Activated CD4-positive, alpha-beta memory T cell treated with anti-CD3 and anti-CD28 coated beads, Interleukin-2, amount 10 ng/mL, durations not matched to agents 7 days and 5 days (primary cell): ENCODE measurements at places on chromosomes 3 and 15. TPM values are rescaled to one million over a fixed set of nuclear protein-coding genes. Genes with fewer than 3 reads are reported as not detected.

GRCh38 chr3:184133840-184134745 is 1.1 kb upstream of the EIF2B5 start:
- peaks cover 15% of the 10 kb centered on the region for H3K36me3 ChIP-seq
- H3K4me3 ChIP-seq = peak overlapping the region; percentile 98
- peak overlapping the region; percentile 90 for H3K27ac ChIP-seq
- H3K27me3 ChIP-seq = no peaks in the 10 kb centered on the region
- peaks cover 29% of the 10 kb centered on the region for H3K4me1 ChIP-seq
- DNase-seq = peak; percentile 41

GRCh38 chr3:145650170-145650569 is 510.8 kb downstream of the PLOD2 start:
- no peak overlapping the region for H3K27ac ChIP-seq
- H3K36me3 ChIP-seq = no peaks in the 10 kb centered on the region
- DNase-seq = no peak
- no peaks in the 10 kb centered on the region for H3K4me1 ChIP-seq
- no peak overlapping the region for H3K4me3 ChIP-seq
- H3K27me3 ChIP-seq = no peaks in the 10 kb centered on the region

DNA sequence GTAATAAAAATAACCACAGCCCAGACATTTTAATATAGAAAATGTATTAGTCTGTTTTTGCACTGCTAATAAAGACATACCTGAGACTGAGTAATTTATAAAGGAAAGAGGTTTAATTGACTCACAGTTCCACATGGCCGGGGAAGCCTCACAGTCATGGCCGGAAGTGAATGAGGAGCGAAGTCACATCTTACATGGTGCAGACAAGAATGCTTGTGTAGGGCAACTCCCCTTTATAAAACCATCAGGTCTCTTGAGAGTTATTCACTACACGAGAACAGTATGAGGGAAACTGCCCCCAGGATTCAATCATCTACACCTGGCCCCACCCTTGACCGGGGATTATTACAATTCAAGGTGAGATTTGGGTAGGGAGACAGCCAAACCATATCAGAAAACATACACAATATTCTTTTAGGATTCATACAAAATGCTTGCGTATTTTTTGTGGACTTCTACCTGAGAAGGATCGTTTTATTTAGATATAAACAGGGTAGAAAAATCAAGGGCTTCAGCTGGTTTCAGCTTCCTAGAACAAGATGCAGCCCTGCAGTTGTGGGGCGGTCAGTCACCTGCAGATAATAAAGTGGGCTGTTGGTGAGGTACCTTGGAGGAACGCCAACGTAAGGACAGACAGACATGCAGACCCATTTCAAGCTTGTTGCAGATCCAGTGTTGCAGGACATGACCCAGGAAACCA is 101.9 kb downstream of the TNIK start:
- no peak for DNase-seq
- no peaks in the 10 kb centered on the region for H3K36me3 ChIP-seq
- H3K4me1 ChIP-seq = peaks cover 11% of the 10 kb centered on the region
- no peaks in the 10 kb centered on the region for H3K27me3 ChIP-seq
- H3K4me3 ChIP-seq = no peak overlapping the region

DNAH12 gene
- 0.03 TPM for total RNA-seq

GRCh38 chr15:72155003-72155621 is 36.9 kb downstream of the SENP8 start:
- no peak for DNase-seq
- H3K4me3 ChIP-seq = peak overlapping the region; percentile 61
- peaks cover 8% of the 10 kb centered on the region for H3K4me1 ChIP-seq
- no peaks in the 10 kb centered on the region for H3K36me3 ChIP-seq

IL17RC gene
- 0.23 TPM for total RNA-seq

DNA sequence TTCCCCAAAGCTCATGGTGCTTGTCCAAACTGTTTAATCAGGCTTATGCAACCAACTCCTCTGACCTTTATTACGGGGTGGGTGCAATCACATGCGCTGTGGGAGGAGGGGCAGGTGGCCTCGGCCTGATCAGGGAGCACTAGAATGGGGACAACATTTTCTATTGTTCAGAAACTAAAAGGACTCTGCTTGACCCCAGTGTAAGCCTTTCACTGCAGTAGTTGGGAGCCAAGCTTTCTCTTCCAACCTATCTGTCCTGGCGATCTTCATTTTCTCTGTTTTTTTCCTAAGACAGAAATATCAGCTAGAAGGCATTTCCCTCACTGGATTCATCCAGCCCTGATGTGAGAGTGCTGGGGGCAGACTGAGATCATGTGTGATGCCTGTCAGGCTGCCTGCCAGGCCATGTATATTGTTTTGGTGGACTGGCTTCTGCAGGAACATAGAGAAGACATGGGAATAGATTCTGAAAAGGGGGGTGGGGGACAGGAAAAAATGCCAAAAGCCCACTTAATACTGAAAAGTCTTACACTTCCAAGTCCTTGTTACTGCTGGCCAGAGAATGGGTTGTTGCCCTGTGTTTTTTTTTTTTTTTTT is 627.0 kb upstream of the TBL1XR1 start:
- H3K4me1 ChIP-seq = peaks cover 3% of the 10 kb centered on the region
- no peaks in the 10 kb centered on the region for H3K27me3 ChIP-seq
- no peak for DNase-seq

- no peak overlapping the region for H3K4me3 ChIP-seq
- no peak overlapping the region for H3K27ac ChIP-seq
- no peaks in the 10 kb centered on the region for H3K36me3 ChIP-seq
- H3K4me1 ChIP-seq = no peaks in the 10 kb centered on the region
- no peak for DNase-seq
Observed at GRCh38 chr3:59327376-59327808, 277.6 kb upstream of the CFAP20DC start.

ALDH1A2 gene
- not detected for total RNA-seq

- no peak overlapping the region for H3K4me3 ChIP-seq
- no peaks in the 10 kb centered on the region for H3K27me3 ChIP-seq
- H3K27ac ChIP-seq = no peak overlapping the region
- peaks cover 18% of the 10 kb centered on the region for H3K36me3 ChIP-seq
- DNase-seq = no peak
Observed at GRCh38 chr15:40042791-40043320, 3.9 kb upstream of the SRP14 start.

DNA sequence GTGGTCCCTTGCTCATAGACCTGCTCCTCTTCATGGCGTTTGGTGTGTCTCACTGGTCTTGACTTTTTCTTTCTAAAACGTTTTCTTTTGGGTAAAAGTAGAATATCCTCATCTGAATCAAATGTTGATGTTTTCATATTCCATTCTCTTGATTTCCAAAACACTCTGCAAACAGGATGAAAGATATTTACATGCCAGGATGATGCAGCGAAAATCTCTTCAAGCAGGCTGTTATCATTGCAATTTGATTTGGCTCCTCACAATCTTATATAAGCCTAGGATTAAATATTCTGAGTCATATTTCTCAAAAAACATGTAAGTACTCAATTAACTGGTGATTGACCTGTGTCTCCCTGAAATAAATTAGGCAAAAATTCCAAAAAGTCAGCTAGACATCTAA is 10.1 kb downstream of the PP2D1 start:
- H3K4me3 ChIP-seq = no peak overlapping the region
- no peaks in the 10 kb centered on the region for H3K36me3 ChIP-seq
- no peak for DNase-seq
- H3K27me3 ChIP-seq = no peaks in the 10 kb centered on the region
- H3K4me1 ChIP-seq = no peaks in the 10 kb centered on the region
- H3K27ac ChIP-seq = no peak overlapping the region

DUOXA2 gene
- total RNA-seq = not detected

DNA sequence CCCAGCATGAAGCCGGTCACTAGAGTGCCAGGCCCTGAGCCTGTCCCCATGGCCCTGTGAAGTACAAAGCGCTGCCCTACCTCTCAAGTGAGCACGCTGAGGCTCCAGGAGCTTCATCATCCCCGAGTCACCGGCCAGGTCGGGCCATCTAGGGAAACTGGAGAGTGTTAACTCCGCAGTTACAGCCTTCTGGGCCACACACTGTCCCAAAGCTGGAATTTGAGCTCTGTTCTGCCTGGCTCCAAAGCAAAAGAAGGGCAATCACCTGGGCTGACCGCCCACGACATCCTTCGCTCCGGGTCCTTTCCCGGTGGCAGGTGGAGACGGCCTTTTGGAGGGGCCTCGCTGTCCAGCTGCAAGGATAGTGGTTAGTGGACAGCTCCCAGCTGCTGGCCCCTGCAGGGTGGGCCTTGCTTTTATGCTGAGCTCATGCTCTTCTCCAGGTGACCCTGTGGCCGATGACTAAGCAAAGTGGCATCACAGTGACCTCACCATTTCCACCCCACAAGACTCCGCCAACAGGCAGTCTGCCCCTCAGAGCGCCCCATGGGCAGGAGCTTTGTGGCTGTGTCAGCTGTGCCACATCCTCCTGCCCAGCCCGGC is 3.5 kb upstream of the MUC4 start:
- peaks cover 8% of the 10 kb centered on the region for H3K27me3 ChIP-seq
- H3K36me3 ChIP-seq = no peaks in the 10 kb centered on the region
- H3K27ac ChIP-seq = no peak overlapping the region
- H3K4me3 ChIP-seq = no peak overlapping the region
- peak; percentile 28 for DNase-seq
- peaks cover 10% of the 10 kb centered on the region for H3K4me1 ChIP-seq

IL5RA gene
- not detected for total RNA-seq

FSIP1 gene
- total RNA-seq = 0.88 TPM

GRCh38 chr15:27587810-27588209 is 511.3 kb downstream of the OCA2 start:
- H3K27ac ChIP-seq = no peak overlapping the region
- no peak overlapping the region for H3K4me3 ChIP-seq
- no peak for DNase-seq
- H3K4me1 ChIP-seq = no peaks in the 10 kb centered on the region
- H3K27me3 ChIP-seq = no peaks in the 10 kb centered on the region

CKMT1B gene
- total RNA-seq = not detected

DPH6 gene
- 10.5 TPM for total RNA-seq

DNA sequence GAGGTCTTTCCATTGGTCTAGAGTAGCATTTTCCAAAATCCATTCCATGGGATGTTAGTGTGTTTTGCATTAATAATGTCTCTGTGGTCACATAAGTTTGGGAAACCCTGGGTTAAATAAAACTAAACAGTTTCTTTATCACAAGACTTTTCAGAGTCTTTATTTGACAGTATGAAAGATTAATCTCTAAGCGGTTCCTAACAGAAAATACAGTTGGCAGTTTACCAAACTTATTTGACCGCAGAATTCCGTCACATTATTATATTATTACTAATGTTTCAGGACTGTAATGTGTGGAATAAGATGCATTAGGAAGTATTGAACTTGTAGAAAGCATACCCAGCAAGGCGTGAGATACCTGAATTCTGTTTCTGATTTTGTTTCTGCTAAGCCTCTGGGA is 71.5 kb upstream of the ADAMTSL3 start:
- no peaks in the 10 kb centered on the region for H3K4me1 ChIP-seq
- no peak overlapping the region for H3K27ac ChIP-seq
- no peaks in the 10 kb centered on the region for H3K27me3 ChIP-seq
- no peaks in the 10 kb centered on the region for H3K36me3 ChIP-seq

GRCh38 chr3:183560607-183561006 is 5.1 kb upstream of the KLHL6 start:
- no peak overlapping the region for H3K4me3 ChIP-seq
- peaks cover 3% of the 10 kb centered on the region for H3K36me3 ChIP-seq
- H3K27me3 ChIP-seq = no peaks in the 10 kb centered on the region
- no peak overlapping the region for H3K27ac ChIP-seq

VPS8 gene
- 61.2 TPM for total RNA-seq
